Muscle of arm (tissue), 14 donors: ENCODE measurements at places on chromosomes 3 and 15. TPM values are rescaled to one million over a fixed set of nuclear protein-coding genes. Genes with fewer than 3 reads are reported as not detected.

The PLA2G4E gene
- polyA plus RNA-seq: 1.6 TPM

DNA sequence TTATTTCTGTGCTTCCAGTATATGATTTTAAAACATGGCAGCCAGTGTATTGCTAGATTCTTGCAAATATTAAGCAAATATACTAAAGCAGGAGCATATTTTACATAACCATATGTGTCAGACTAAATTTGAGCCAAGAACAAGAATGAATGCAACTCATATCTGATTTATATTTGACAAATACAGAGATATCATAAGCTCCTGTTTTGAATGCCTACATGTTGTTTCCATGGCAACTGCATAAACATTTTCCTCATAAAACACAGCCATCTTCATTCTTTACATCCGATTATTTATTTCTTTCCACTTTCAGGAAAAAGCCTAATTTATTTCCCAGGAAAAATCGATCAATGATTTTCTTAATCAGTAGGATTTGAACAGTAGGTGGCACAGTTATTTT lies 172.2 kb upstream of the TSPAN3 start:
- no peak for DNase-seq

DNA sequence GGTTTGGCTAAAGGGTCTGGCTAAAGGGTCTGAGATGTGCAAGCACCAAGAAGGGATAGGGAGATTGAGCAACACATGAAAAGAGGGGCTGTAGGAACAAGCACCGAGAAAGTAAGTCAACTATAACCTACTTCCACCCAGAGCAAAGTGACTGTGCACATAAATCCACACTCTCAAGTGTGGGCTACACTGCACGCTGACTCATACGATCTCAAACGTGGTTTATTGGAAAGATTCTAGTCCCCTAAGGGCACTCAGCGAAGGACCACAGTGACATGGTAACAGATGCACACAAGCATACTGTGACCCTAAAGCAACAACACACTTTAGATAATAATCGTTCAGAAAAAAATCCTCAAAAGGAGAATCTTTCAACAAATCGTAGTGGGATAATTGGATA lies 48.0 kb downstream of the EHHADH start:
- no peak for DNase-seq

DNA sequence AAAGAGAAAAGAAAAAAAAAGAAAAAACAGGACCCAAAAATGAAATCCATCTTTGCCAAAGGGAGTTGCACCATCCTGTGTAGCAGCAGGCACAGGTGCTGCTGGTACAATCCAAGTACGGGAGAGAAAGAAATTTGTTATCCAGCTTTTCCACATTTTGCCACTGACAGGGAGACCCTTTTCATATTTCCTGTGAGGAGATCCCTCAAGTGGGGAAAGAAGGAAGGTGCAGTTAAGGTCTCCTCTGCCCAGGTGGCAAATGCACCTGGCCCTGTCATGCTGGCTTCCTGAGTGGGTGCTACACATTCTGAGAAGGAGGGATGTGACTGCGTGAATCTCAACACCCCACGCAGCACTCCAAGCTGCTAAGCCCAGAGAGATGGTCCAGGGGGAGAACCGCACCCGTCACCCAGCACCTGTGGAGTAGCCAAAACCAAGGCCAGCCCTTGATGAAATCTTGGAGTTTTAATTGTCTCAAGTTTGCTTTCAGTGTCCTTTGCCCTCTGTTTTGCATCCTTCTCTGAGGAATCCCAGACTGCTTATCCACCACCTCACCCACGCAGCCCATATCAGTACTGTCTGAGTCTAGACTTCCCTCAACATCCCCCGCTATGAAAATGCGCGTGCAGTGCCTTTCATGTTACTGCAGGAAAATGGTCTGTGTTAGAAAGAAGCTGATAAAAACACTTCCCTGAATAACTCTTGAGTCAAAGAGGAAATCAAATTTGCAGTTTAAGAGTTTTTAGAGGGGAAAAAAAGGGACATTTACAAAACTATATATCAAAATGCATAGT lies 141.9 kb upstream of the THBS1 start:
- DNase-seq: no peak

- no peak for DNase-seq
These were observed 6.0 kb downstream of the WNT5A start for GRCh38 chr3:55480911-55481743.

DNA sequence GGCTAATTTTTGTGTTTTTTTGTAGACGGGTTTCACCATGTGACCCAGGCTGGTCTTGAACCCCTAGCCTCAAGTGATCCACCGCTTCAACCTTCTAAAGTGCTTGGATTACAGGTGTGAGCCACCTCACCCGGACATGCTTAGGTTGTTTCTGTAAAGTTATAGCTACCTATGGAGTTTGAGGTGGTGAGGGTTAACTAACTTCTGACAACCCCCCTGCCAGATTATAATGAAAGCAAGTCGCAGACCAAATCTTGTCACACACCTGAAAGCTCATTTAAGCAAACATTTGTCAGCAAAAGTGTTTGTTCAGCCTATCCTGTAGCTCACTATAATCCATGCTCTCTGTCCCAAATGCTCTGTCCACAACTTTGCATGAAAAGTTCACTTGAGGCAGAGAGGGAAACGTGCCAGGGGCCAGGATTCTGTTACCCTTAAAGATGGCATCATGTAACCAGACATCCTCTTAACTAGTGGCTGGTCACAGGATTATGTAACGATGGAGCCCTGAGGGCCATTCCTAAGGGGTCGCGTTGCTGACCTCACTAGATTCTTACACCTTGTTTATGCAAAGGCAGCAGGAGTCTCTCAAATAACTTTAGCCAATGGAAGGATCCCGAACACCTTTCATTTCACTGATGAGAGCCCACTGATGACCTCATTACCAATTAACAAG lies 24.1 kb upstream of the SENP5 start:
- DNase-seq: no peak

DNA sequence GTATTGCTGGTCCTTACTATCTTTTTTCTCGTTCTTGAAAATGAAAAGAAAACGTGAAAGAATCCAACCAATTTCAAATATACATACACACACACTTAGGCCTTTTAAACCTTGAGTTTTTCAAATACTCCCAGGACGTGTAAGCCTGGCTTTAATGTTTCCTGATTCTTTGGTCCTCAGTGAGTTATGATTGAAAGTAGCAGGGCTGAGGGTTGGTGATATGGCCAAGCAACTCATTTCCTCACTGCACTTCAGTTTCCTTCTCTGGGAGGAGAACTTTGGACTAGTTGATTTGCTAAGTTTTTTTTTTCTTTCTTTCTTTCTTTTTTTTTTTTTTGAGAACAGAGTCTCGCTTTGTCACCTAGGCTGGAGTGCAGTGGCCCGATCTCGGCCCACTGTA lies 34.6 kb downstream of the CHD2 start:
- no peak for DNase-seq
